Activated T-helper 1 cell treated with anti-CD3 and anti-CD28 coated beads, Interleukin-12 subunit alpha, Interleukin-12 subunit beta, Interleukin-2, Interleukin-4 antibody, amounts not matched to agents 30 ng/mL and 10 ng/mL and 1 ng/mL, durations not matched to agents 14 hours and 24 hours and 36 hours (primary cell): ENCODE measurements at places on chromosomes 4 and X. TPM values are rescaled to one million over a fixed set of nuclear protein-coding genes. Genes with fewer than 3 reads are reported as not detected.

DNA sequence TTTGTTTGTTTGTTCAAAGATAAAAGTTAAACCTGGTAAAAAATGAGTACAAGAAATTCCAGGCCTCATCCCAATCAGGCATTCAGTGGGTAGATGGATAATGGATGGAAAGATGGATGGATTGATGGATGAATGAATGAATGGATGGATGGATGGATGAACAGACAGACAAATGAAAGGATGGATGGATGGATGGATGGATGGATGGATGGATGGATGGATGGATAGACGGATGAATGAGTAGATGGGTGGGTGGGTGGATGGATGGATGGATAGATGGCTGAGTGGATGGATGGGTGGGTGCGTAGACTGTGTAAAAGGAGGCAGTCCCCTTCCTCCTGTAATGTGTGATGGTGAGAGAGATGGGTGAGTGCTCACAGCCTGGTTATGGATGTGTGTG is 206.7 kb downstream of the FRMPD4 start:
- H3K4me1 ChIP-seq = no peaks in the 10 kb centered on the region
- H3K4me3 ChIP-seq = no peak overlapping the region
- H3K27me3 ChIP-seq = no peaks in the 10 kb centered on the region
- H3K36me3 ChIP-seq = no peaks in the 10 kb centered on the region

DNA sequence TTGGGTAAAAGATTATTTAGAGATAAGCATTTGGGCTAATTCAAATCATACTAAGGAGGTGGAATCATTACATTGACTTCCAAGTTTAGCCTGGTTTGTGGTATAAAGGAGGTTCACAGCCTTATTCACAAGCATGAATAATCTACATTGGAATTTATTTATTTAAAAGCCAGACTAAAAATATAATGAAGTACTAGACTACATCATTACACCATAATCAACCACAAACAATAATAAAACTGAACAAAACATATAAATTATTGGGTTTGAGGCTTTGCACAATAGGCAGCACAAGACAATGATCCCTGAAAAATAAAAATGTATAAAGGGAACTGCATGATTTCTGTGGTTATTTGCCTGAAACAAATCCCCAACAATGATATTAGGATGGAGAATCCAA is 314.0 kb downstream of the GBA3 start:
- no peak overlapping the region for H3K27ac ChIP-seq
- no peaks in the 10 kb centered on the region for H3K4me1 ChIP-seq
- no peaks in the 10 kb centered on the region for H3K36me3 ChIP-seq

DNA sequence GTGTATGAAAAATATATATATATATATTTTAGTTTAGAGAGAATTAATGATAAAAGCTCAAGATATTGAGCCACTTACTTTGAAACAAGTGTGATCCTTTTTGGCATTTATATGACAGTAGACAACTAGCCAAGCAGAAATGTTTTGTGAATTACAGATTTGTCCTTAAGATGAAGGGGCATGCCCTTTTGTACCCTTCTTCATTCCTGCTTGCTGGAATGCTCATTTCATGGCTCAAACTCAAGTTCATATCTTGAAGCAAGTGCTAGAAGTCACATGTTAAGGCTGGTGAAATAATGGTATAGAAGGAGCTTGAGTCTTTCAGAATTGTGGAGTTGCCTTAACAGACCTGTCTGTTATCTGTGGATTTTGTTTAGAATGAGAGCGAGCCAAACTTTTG is 203.0 kb downstream of the BMPR1B start:
- DNase-seq = no peak
- no peaks in the 10 kb centered on the region for H3K4me1 ChIP-seq
- peaks cover 2% of the 10 kb centered on the region for H3K27me3 ChIP-seq
- no peak overlapping the region for H3K4me3 ChIP-seq

DNA sequence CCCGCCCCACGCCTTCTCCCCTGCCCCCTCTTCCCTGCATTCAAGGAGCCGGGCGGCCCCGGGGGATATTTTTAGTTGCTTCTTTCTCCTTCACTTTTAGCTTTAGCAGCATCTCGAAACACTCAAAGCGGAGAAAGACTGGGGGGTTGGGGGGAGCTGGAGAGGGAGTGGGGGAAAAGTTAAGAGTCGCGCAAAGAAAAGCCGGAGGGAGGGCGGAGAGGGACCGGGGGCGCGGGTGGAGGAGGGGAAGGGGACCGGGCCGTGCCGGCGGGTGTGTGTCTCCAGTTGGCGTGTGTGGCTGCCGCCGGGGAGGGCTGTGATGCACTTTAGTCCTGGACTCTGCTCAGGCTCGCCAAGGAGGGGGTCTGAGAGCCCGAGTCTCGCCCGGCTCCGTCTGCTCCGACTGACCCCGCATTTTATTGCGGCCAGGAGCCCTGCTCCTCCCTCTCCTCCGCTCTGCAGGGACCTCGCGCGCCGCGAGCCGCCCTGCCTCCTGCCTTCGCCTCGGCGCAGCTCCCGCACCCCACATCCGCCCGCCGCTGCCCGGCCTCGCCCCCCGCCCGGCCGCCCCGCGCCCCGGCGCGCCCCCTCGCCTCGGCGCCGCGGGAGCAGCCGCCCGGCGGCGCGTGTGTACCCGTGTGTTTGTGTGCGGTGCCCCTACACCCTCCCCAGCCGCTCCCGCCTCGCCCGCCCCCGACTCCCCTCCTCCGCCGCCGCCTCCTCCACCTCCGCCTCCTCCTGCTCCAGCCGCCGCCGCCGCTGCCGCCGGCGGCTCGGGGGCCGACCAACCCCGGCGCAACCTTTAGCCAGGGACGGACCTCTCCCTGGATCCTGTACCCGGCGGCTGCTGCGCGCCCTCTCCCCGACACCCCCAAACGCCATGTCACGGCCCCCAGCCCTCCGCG is 1.4 kb downstream of the ZNF827 start:
- peaks cover 48% of the 10 kb centered on the region for H3K4me1 ChIP-seq
- H3K27me3 ChIP-seq = peaks cover 3% of the 10 kb centered on the region
- DNase-seq = peak; percentile 52
- H3K4me3 ChIP-seq = peak overlapping the region; percentile 95
- H3K27ac ChIP-seq = peak overlapping the region; percentile 96
- H3K36me3 ChIP-seq = peaks cover 20% of the 10 kb centered on the region

GRCh38 chrX:46686003-46686645 is 72.8 kb downstream of the SLC9A7 start:
- H3K4me1 ChIP-seq = peaks cover 38% of the 10 kb centered on the region
- H3K27ac ChIP-seq = no peak overlapping the region

GRCh38 chrX:115696039-115696438 is 135.1 kb downstream of the PLS3 start:
- no peak overlapping the region for H3K27ac ChIP-seq
- no peaks in the 10 kb centered on the region for H3K27me3 ChIP-seq
- DNase-seq = no peak
- no peaks in the 10 kb centered on the region for H3K36me3 ChIP-seq

- H3K27ac ChIP-seq = no peak overlapping the region
- H3K4me1 ChIP-seq = peaks cover 49% of the 10 kb centered on the region
- peaks cover 54% of the 10 kb centered on the region for H3K36me3 ChIP-seq
- no peaks in the 10 kb centered on the region for H3K27me3 ChIP-seq
Measured at GRCh38 chr4:145170223-145170622, 10.2 kb downstream of the OTUD4 start.

MBNL3 gene
- 8.9 and 12.3 TPM in 2 replicates for total RNA-seq

HSFX3 gene
- total RNA-seq = not detected in 2 replicates

CLTRN gene
- 0.17 TPM in 1 of 2 replicates, not detected in the other for total RNA-seq

BMPR1B gene
- not detected in 2 replicates for total RNA-seq
